ENCODE measurements at places on chromosomes 6 and 20. TPM values are rescaled to one million over a fixed set of nuclear protein-coding genes. Genes with fewer than 3 reads are reported as not detected.

FOXQ1 gene
- not detected for polyA plus RNA-seq

C6orf132 gene
- not detected for polyA plus RNA-seq

ECT2L gene
- 0.23 TPM for polyA plus RNA-seq

BPIFA1 gene
- polyA plus RNA-seq: not detected

OPRM1 gene
- polyA plus RNA-seq: not detected

RNASET2 gene
- 708 TPM for polyA plus RNA-seq

TGM2 gene
- 7.1 TPM for polyA plus RNA-seq

LGSN gene
- polyA plus RNA-seq: not detected

CGA gene
- polyA plus RNA-seq: not detected

ISM1 gene
- 0.13 TPM for polyA plus RNA-seq

ZKSCAN4 gene
- 3.4 TPM for polyA plus RNA-seq

SLC22A16 gene
- not detected for polyA plus RNA-seq

TNFRSF6B gene
- polyA plus RNA-seq: not detected

HUS1B gene
- 2.2 TPM for polyA plus RNA-seq

UBE2C gene
- polyA plus RNA-seq: 0.46 TPM

CENPW gene
- 6.2 TPM for polyA plus RNA-seq

CST5 gene
- polyA plus RNA-seq: not detected

MYL9 gene
- polyA plus RNA-seq: 2.9 TPM

EBF4 gene
- 1.1 TPM for polyA plus RNA-seq

NRN1 gene
- 0.40 TPM for polyA plus RNA-seq

OXT gene
- 0.59 TPM for polyA plus RNA-seq

TBC1D7 gene
- polyA plus RNA-seq: 15.7 TPM

HCRTR2 gene
- not detected for polyA plus RNA-seq

SLC22A1 gene
- 0.18 TPM for polyA plus RNA-seq

OR2H1 gene
- polyA plus RNA-seq: not detected

NT5E gene
- 118 TPM for polyA plus RNA-seq

BIRC7 gene
- polyA plus RNA-seq: not detected

CAGE1 gene
- polyA plus RNA-seq: not detected

PLAGL2 gene
- polyA plus RNA-seq: 4.8 TPM

PKIB gene
- polyA plus RNA-seq: not detected

CLVS2 gene
- polyA plus RNA-seq: not detected

TCP11 gene
- not detected for polyA plus RNA-seq

SLC32A1 gene
- not detected for polyA plus RNA-seq

WFDC2 gene
- 2.2 TPM for polyA plus RNA-seq

BMP5 gene
- polyA plus RNA-seq: not detected

HINT3 gene
- polyA plus RNA-seq: 13.3 TPM

FOXA2 gene
- polyA plus RNA-seq: not detected

ADGRF1 gene
- polyA plus RNA-seq: not detected

RSPO3 gene
- not detected for polyA plus RNA-seq

TNFRSF21 gene
- polyA plus RNA-seq: 0.31 TPM

GTSF1L gene
- polyA plus RNA-seq: 1.2 TPM

RAET1L gene
- polyA plus RNA-seq: not detected

SSTR4 gene
- polyA plus RNA-seq: not detected

RIPOR2 gene
- polyA plus RNA-seq: 561 TPM

EPPIN gene
- not detected for polyA plus RNA-seq

VSX1 gene
- not detected for polyA plus RNA-seq

CRISP3 gene
- polyA plus RNA-seq: not detected

SRPK1 gene
- polyA plus RNA-seq: 36.0 TPM

SLC44A4 gene
- not detected for polyA plus RNA-seq

CFB gene
- not detected for polyA plus RNA-seq

TRAPPC3L gene
- not detected for polyA plus RNA-seq

F13A1 gene
- 3.7 TPM for polyA plus RNA-seq

APMAP gene
- 42.0 TPM for polyA plus RNA-seq

NOX3 gene
- not detected for polyA plus RNA-seq

RPS6KA2 gene
- 4.9 TPM for polyA plus RNA-seq

MUC22 gene
- polyA plus RNA-seq: not detected

Measured in IgD-negative memory B cell (primary cell).